Fibroblast of skin of right quadriceps (primary cell): ENCODE measurements at places on chromosomes 13 and 19.

DNA sequence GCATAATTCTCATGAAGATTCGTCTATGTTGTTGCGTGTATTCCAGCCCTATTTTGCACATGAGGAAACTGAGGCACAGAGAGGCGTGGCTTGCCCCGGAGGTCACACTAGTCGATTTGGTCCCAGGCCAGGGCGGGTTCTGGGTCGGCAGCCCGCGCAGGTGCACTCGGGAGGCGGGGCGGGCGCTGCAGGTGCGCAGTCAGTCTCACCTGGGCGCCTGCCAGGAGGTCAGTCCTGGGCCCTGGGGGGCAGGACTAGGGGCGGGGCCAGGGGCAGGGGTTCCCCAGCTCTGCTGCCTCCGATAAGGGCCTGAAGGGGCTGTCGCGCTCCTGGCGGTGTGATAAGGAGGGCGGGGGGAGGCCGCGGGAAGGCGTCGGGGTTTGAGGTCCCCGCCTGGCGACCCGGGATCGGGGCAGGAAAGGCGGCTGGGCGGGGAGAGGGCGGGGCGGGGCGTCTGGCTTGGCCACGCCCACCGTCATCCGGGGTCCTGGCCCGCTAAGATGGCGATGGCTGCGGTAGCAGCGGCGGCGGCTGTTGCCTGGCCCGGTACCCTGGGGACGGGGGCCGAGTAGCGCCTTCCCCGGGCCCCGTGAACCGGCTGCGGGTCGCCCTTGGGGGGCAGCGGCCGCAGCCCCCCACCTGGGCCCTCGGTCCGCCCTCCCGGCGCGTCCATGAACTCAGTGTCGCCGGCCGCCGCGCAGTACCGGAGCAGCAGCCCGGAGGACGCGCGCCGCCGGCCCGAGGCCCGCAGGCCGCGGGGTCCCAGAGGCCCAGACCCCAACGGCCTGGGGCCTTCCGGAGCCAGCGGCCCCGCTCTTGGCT lies at the start of gene ATG4D:
TSS of gene ATG4D (plus strand) at position 485 of the 822 bp plus-strand sequence. CDS start at position 672, 187 bp downstream.
- peak; percentile 60 for DNase-seq

- DNase-seq = no peak
These were observed 1060.4 kb downstream of the EFNB2 start for GRCh38 chr13:105474983-105475610.

DNA sequence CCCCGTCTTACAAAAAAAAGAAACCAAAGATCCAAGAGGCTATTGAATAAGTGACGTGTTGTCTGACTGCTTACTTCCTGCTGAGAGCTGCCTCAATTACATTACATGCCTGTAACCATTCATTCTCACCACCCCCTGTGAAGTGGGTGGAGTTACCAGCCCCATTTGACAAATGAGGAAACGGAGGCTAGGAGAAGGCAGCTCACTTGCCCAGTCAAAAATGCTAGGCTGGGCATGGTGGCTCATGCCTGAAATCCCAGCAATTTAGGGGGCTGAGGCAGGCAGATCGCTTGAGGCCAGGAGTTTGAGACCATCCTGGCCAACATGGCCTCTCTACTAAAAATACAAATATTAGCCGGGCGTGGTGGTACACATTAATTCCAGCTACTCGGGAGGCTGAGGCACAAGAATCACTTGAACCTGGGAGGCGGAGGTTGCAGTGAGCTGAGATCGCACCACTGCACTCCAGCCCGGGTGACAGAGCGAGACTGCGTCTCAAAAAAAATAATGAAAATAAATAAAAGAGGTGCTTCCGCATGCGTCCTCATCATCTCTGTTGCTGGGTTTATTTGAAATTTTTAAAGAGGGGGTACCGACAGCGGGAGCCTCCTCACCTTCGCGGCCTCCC lies 499 bp downstream of the LSM7 start:
- peak; percentile 87 for DNase-seq

DNA sequence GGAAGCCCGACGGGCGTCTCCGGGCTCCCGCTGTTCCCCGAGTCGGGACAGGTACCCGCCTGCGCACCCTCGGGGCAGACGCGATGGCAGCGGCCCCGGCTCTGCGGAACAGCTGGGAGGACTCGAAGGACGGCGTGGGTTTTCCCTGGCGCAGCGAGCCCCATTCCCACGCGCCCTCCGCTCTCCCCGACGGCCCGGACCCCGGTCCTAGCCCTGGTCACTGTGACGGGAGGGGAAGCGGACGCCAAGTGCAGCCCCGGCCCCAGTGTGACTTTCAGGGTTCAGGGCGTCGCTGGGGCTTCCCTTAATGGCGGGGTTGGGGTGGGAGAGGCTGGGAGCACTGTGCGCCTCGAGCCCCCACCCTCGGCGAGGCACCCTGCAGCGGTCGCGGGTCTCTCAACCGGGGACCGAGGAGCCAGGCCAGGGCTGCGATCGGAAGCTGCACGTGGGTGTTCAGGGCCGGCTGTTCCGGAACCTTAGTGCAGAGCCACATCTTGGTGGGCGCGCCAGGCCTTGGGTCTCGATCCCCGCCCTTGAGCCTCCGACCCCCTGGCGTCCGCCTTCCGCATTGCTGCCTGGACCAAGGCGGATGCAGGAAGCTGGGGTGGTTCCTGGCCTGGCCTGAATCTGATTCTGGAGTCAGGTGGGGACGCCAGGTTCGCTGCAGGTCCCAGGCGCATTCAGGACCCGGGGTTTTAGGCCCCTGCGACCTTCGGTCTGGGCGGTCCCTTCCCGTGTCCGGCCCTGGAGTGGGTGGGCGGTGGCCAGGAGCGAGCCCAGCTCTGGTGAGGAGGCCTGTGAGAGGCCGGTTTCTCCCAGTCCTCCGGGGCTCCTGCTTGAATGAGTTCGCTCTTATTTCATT lies 3.5 kb downstream of the LGALS7B start:
- DNase-seq = no peak

- DNase-seq = no peak
These were observed 1.4 kb downstream of the RETN start for GRCh38 chr19:7670150-7670783.

GRCh38 chr13:24618011-24618955 lies 61.9 kb upstream of the ATP12A start:
- no peak for DNase-seq

DNA sequence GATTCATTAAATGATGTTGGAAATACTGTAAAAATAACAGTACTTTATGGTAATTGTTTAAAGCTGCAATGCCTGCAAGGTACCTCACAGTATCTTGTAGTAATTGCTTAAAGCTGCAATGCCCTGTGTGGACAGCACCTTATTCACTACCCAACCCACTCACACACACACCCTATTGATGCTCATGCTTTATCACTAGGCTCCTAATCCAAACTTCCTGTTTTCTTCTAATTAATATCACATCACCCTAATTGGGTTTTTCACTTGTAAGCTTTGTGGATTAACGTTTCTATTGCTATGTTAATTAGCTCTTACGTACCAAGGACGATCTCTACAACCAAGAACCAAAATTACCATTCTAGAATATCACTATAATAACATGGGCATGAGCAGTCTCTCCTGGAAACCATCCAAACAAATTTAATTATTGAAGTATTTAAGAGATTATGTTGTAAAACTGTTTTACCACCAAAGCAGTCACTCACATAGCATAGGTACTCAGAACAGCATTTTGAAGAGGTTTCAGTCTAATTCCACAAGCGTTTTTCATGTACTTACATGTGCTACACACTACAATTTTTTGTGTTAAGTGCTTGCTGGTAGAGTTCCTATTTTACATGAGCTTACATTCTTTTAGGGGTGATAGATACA lies 303.8 kb downstream of the PCDH9 start:
- no peak for DNase-seq

DNA sequence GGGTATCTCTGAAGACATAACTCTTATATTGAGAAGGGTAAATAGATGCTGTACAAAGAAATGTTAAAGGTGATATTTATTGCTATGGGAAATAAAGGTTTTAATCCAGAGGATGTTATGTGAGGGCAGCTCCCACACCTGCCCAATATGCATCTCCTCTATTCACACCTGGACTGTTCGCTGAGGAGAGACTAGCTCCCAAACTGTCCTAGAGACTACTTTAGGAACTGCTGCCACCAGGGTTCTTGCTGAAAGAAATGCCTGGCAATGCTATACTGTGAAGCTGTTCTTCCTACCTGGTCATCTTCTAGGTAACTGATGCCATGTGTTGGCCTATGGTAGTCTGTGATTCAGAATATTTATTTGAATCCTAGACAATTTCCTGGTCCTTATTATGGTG lies 1421.5 kb upstream of the SPRY2 start:
- DNase-seq = no peak

DNA sequence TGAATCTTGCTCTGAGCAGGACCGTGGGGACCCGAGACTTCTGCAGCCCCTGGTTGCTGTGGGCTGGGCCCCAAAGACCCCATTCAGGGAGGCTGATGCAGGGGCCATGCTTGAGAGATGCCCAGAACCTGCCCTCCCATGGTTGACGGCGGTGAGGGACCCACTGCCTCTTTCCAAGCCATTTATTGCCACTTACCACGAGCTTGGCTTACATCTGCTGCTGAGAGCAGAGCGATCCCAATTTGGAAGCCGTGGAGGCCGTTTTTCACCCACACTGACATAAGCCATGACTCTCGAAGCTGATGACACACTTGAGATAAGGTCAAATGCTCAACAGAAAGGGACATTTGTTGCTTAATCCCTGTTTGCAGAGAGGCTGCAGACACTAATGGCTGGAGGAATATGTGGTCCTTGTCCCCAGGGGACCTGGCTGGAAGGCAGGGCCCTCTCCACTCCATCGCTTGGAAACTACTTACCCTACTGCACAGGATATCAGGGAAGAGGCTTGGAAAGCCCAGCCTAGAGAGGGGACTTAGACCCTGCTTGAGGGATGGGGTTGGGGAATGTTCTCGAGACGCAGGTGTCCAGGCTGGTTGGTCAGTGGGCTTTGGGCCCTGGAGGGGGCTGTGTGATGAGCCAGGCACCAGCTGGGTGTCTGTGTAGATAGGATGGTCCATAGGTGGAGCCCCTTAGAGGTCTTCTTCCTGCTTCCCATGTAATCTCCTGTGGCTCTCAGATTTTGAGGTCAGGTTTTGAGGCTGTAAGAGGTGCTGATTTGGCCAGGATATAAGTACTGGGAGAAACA lies 15.3 kb downstream of the ZNF536 start:
- no peak for DNase-seq

GRCh38 chr13:37652596-37652995 lies 54.0 kb upstream of the POSTN start:
- DNase-seq = no peak

DNA sequence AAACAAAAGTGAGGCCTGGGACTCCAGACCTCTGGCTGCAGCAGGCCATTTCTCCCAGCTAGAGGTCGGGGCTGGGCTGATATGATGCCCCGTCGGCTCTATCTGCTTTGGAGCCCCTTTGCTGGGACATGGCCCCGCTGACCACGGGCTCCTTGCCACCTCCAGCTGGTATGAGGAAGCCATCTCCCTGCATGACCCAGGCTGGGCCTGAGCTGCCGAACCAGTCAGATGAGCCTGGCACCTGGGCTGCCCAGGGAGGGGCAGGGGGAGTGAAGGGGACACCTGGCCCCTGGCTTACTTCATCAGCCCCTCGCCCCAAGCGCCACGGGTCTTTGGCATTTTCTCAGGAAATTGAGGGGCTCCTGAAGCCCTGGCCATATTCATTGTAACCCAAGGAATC lies 7.8 kb downstream of the ZSWIM4 start:
- DNase-seq = no peak

- DNase-seq = no peak
These were observed 112.4 kb downstream of the KATNAL1 start for GRCh38 chr13:30194906-30195305.

- DNase-seq = peak; percentile 52
These were observed 56.1 kb downstream of the ALOX5AP start for GRCh38 chr13:30791354-30792001.
